ENCODE measurements at places on chromosomes 12 and 14. TPM values are rescaled to one million over a fixed set of nuclear protein-coding genes. Genes with fewer than 3 reads are reported as not detected.

DNA sequence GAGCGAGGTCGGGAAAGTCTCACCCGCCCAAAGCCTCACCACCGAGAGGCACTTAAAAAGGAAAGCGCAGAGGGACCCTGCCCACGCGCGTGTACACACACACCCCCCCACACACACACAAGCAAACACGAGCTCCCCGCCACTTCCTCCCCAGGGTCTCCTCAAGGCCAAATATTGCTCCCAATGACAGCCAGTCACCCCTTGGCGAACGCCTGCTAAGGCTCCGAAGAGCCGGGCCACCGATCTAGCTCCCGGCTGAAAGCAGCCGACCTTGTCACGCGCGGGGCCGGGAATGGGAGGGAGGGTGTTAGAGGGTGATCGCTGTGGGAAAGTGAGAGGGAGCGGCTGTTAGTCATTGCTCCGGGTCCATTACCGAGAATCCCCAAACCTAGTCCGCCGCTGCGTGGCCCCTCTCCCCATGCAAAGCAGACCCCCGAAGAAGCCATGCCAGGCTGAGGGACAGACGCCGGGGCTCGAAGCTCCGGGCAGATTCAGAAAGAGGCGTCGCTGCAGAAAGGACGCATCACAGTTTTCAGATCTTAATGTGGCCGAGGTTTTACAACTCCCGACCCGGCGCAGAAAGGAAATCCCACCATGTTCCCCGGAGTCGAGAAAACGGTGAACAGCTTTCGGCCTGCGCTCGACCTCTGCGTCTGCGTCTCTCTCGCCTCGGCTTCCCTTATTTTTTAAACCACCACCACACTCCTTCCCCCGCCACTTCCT, 2.6 kb downstream of the BMP4 start:
- DNase-seq, result peak; percentile 66

Gene PLBD1
- 0.51 TPM for total RNA-seq

DNA sequence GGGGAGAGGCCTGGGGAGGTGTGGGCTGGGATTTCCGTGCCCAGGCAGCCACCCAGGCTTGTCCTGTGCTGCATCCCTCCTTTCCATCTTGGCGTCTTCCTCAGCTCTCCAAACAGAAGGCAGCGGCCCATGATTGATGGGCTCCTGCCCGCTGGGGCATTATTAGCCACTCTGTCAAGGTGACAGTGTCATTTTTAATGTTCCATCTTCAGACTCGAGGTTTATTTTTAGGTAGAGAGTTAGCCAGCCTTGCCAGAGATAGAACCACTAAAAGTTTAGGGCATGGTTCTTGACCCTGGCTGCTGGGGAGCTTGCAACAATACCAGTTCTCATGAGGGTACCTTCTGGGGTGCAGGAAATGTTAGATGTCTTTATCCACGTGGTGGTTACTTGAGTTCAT, 90.1 kb downstream of the AACS start:
- DNase-seq, result no peak

GRCh38 chr14:70935135-70935534, 27.9 kb downstream of the PCNX1 start:
- DNase-seq, result no peak

Gene ANKS1B
- not detected for total RNA-seq

DNA sequence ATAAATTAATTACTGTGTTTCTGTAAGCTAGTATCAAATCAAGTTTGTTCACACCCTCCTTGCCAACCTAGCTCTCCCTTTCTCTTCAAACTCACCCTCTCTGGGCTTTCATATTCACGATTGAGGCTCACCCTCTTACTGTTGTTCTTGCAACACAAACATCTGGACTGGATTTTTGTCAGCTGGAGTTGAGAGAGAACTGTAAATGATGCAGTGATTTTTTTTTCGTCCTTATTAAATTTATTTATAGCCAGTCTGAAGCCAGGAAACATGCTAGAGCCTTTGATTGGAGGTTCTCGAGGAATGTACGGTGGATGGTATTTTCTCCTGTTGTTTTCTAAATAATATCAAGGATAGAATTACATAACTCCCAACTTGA, 485.1 kb downstream of the ZFP36L1 start:
- DNase-seq, result peak; percentile 48

Gene TMTC2
- total RNA-seq, result 3.5 TPM

- no peak for DNase-seq
These were observed 13.2 kb downstream of the CABP1 start for GRCh38 chr12:120653611-120654010.

- DNase-seq, result no peak
These were observed 137.3 kb downstream of the SNAPC1 start for GRCh38 chr14:61899497-61899896.

DNA sequence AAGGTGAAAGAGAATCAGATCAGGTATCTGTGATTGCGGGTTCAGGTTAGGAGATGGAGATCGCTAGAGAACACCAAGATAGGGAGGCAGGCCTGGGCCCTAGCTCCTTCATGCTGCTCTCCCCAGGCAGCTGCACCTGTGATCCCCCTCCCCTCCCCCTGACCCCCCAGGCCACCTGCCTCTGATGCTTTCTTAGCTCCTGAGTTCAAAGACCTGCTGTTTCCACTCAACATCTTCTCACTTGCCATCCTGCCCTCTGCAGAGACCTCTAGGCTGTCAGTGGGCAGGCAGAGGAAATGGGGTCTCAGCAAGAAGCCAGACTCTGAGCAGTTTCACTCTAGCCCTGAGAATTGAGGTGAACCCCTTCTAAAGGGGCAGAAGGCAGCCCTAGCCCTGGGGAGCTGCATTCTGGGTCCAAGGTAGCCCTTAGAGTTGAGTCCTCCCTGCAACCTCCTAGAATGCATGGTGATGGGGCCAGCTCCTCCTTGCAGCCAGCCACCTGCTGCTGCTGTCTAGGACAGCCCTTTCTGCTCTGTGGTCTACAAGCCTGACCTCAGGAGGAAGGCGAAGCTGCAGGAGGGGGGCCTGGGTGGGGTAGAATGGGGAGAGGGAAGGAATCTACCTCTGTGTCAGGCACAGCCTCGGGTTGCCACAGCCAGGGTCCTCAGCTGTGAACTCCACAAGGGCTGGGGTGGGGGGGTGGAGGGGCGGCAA, 6.4 kb upstream of the SLC48A1 start:
- DNase-seq, result no peak

- DNase-seq, result no peak
These were observed 6.3 kb upstream of the CDH24 start for GRCh38 chr14:23063601-23064000.

DNA sequence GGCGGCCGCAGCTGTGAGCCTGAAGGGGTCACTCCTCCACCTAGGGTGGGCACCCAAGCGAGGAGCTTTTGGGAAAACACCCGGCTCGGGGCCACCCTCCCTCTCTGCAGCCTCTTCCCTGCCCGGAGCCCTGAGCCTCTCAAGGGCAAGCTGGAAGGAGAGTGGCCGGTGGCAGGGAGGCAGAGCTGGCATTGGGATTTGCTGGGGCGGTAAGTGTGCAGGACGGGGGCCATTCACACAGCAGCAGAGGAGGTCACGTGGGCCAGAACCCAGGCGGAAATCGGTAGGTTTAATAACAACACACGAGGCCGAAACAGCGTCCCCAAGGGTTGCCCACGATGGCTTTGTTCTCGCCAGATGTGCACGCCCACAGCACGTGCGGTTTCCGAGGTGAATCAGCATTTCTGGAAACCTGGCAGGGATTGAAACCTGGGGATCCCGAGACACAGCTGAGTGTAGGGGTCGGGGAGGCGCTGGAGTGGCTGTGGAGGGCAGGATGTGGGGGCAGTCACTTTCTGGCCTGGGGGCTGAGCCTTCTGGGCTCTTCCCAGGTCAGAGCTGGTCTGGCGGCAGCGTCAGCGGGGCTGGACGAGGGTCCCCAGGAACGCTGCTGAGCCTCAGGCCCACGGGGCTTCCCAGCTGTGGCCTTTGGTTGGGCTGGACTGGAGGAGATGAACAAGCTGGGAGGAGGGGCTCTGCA, 23.5 kb downstream of the NOC4L start:
- no peak for DNase-seq

GRCh38 chr12:49190974-49191373, 2.1 kb upstream of the TUBA1A start:
- no peak for DNase-seq

Gene XPOT
- total RNA-seq, result 154 TPM

Gene FBXO33
- total RNA-seq, result 22.1 TPM

Gene CLEC2D
- 6.6 TPM for total RNA-seq

GRCh38 chr12:53676656-53677015, 753 bp upstream of the ATP5MC2 start:
- DNase-seq, result peak; percentile 66

GRCh38 chr14:104133496-104133895, 4.9 kb upstream of the KIF26A start:
- no peak for DNase-seq

Gene TDRD9
- not detected for total RNA-seq

DNA sequence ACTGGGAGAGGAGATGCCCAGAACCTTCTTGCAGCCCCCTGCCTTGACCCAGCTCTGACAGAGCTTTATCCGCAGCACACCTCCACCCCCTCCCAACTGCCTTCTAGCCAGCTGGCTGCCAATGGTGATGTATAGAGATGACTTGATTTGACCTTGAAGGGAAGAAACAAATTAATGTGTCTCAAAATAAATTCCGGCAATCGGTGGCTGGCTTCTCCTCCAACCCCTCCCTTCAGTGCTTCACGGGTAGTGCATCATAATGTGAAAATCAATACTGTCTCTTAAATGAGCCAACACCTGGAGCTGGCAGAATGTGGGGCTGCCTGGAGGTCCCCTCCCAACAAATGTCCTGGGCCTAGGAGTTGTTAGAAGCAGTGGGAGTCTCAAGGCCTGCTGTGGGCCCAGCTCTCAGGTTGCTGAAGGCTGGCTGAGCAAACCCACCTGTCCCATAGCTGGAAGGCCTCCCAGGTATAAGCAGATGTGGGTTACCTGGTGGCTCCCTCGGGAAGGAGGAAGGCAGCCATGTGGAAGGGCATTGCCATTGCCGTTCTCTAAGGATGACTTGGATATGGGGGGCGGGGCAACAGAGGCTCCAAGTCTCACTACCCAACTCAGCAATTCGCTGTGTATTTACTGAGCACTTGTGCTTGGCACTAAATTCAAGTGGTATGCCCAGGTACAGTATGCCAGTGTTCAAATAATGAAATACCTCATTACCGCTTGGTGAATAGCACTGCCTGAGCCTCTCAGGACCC, 23.2 kb downstream of the HSPB8 start:
- DNase-seq, result no peak

Gene PIANP
- total RNA-seq, result not detected

Gene APPL2
- 83.0 TPM for total RNA-seq

DNA sequence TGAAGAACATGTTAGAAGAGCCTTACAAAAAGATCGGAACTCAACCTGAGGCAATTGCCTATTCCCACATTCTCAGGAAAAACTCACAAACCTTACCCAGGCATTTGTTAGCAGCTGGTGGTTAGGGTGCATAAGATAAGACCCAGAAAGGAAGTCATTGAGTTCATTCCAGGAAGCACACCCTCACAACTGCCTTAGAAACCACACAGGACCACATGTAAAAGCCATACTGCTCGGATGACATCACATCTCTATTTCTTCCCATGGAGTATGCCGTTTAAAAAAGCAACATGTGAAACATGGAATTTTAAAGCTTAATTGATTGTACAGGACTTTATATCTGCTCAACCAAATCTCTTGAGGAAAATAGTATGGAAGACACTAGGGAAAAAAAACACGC, 411.2 kb downstream of the DAD1 start:
- DNase-seq, result no peak

Gene SYT1
- total RNA-seq, result 2.4 TPM

DNA sequence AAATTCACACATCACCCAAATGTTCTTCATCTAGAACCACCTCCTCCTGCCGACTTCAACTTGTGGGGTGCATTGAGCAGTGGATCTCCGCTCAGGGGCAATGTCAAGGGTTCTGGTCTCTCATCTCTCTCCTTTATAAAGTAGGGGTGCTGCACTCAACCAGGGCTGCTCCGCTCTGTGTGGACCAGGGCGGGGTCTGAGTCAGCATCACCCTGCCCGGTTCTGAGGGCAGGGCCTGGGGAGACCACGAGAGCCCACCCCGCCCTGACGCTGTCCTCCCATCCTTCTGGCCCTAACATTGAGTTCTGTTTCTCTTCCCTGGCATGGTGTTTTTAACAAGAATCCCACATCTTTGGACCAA, 311.6 kb upstream of the DIO3 start:
- no peak for DNase-seq

Gene DHRS2
- total RNA-seq, result not detected

DNA sequence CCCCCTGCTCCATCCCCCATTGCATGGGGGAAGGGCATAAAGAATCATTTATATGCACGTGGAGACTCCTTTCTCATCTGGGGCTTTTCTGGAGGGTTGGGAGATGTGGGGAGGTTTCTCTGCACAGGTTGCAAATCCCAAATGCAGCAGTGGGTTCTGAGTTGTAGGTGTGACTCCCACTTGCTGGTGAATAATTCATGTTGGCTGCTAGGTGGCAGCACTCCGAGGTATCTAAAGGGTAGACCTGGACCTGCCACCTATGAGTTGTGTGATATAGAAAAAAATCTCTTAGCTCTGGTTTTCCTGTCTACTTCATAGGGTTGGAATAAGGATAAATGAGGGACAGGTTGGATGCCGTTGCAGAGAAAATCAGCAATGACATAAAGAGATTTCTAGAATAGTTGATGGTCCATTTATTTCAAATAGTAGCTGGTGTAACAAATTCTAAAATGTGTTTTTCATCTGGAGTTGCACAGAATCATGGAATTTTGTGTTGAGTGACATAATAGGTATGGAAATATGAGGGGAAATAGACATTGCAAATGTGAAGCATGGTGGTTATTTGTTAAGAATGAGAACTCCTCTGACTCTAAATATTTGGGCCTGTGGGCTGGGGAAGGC, 4.6 kb downstream of the MARCHF9 start:
- peak; percentile 46 for DNase-seq

DNA sequence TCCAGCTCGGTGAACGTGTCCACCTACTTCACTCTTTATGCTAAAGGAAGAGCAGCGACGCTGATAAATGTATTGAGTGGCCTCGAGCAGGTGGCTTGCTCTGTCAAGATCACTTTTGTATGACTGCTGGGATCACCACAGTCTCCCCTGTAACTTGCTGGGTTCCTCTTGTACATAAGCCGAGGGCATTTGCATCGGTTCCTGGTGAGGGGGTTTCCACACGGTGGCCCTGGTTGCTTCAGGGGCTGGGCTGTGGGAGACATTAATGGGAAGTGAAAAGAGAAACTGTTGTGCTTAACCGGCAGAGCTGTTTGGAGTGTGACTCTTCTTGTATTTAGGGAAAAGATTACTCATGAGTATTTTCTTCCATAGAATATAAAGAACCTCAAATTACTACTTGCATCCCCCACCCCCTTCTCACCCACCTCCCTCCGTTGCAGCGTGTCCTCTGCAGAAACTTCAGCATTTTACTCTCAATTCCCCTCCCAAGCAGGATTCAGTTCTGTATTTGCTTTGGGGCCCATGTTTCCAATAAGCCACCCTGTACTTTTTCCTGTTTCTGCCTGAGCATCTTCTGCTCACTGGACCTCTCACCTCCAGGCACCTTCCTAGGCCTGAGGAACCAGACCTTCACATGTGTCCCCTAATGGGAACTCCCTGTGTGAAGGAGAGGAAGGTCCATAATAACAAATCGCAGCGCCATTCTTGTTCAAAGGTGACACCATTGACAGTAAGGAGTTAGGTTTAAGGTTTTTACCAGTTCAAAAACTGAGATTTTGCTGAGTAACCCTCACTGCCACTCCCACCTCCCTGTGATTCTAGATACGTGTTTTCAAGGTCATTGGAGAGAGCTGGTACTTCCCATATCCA, 187.0 kb downstream of the ETV6 start:
- DNase-seq, result no peak

Gene NINJ2
- 5.2 TPM for total RNA-seq
